Astrocyte (in vitro differentiated cells and primary cell): ENCODE measurements at places on chromosomes 13 and 19. TPM values are rescaled to one million over a fixed set of nuclear protein-coding genes. Genes with fewer than 3 reads are reported as not detected.

FUT6 gene
- total RNA-seq, result 0.09 TPM in 1 of 2 replicates, not detected in the other

IL4I1 gene
- total RNA-seq, result 0.27 and 0.50 TPM in 2 replicates

CRLF1 gene
- 18.5 and 53.1 TPM in 2 replicates for total RNA-seq

CCNA1 gene
- 0.70 and 0.91 TPM in 2 replicates for total RNA-seq

CCDC8 gene
- total RNA-seq, result 35.5 and 45.5 TPM in 2 replicates

SLITRK5 gene
- total RNA-seq, result 2.0 and 2.1 TPM in 2 replicates

EBPL gene
- 57.6 and 62.1 TPM in 2 replicates for total RNA-seq

PTGER1 gene
- 0.41 and 0.91 TPM in 2 replicates for total RNA-seq

PDE4A gene
- 3.2 and 3.8 TPM in 2 replicates for total RNA-seq

CD177 gene
- not detected in 2 replicates for total RNA-seq

LYL1 gene
- 0.27 TPM in 1 of 2 replicates, not detected in the other for total RNA-seq

PDX1 gene
- not detected in 2 replicates for total RNA-seq

CD33 gene
- not detected in 2 replicates for total RNA-seq

PDE4C gene
- 0.64 and 0.70 TPM in 2 replicates for total RNA-seq

KCNN4 gene
- total RNA-seq, result 2.6 and 3.6 TPM in 2 replicates

ACER1 gene
- not detected in 2 replicates for total RNA-seq

HIF3A gene
- total RNA-seq, result 12.6 and 15.6 TPM in 2 replicates

CNN1 gene
- 201 and 236 TPM in 2 replicates for total RNA-seq

OLFM2 gene
- 71.3 and 97.4 TPM in 2 replicates for total RNA-seq

KCNJ14 gene
- total RNA-seq, result 1.4 TPM in 2 replicates
